ENCODE measurements at places on chromosomes 1 and 21. TPM values are rescaled to one million over a fixed set of nuclear protein-coding genes. Genes with fewer than 3 reads are reported as not detected.
A peak's percentile ranks its signal among the peaks of the same experiment; 100 is the strongest.

DNA sequence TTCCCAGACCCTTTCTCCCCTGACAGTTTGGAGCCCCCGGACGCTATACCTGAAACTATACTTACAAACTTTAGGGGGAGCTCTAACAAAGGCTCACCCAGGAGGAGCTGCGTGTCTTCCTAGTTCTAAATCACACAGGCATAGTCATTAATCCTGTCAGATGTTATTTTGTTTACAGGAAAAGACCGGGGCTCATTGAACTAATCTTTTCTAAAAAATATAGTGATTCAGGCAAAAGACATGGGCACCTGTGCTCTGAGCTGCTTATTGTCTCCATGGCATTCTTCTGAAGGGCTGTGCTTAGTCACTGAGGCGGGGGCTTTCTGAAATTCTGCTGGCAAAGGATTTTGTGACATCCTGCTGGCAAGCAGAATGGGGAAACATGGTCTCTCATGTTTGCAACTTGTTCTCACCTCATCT lies 1577.0 kb downstream of the NCAM2 start:
- H3K27ac ChIP-seq, result no peak overlapping the region
- no peaks in the 10 kb centered on the region for H3K27me3 ChIP-seq
- H3K4me3 ChIP-seq, result no peak overlapping the region

Gene CELF3
- total RNA-seq, result not detected

Gene LAX1
- 33.8 TPM for total RNA-seq

DNA sequence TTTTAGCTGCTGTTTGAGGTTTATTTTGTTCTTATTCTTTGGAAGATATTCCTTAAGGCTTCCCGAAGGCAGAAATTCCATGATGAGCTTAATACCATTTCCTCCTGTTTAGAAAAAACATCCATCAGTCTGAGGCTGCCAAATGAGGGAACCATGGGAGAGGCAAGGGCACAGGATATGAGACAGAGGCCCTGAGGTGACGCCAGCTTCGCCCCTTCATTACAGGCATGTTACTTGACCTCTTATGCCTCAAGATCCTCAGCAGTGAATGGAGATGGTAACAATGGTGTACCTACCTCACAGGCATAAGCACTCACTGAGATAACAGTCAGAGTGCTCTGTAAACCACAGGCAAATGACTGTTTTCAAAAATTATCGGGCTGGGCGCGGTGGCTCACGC lies 93.6 kb downstream of the RAVER2 start:
- H3K4me3 ChIP-seq, result no peak overlapping the region

Gene LCE1F
- not detected for total RNA-seq

GRCh38 chr1:170316270-170316669 lies 170.5 kb downstream of the NTMT2 start:
- H3K27ac ChIP-seq, result no peak overlapping the region
- no peaks in the 10 kb centered on the region for H3K27me3 ChIP-seq
- H3K4me3 ChIP-seq, result no peak overlapping the region
- no peaks in the 10 kb centered on the region for H3K36me3 ChIP-seq
- no peak for DNase-seq

- H3K27ac ChIP-seq, result no peak overlapping the region
- no peaks in the 10 kb centered on the region for H3K27me3 ChIP-seq
- H3K4me1 ChIP-seq, result peaks cover 4% of the 10 kb centered on the region
- no peaks in the 10 kb centered on the region for H3K36me3 ChIP-seq
- H3K4me3 ChIP-seq, result no peak overlapping the region
These were observed 88.5 kb upstream of the VCAM1 start for GRCh38 chr1:100631015-100631551.

GRCh38 chr1:966704-967300 lies 520 bp downstream of the PLEKHN1 start:
- H3K4me3 ChIP-seq, result peak overlapping the region; percentile 65
- DNase-seq, result peak; percentile 63
- peak overlapping the region; percentile 55 for H3K27ac ChIP-seq
- peaks cover 9% of the 10 kb centered on the region for H3K27me3 ChIP-seq
- no peaks in the 10 kb centered on the region for H3K36me3 ChIP-seq
- H3K4me1 ChIP-seq, result peaks cover 23% of the 10 kb centered on the region

Gene CA6
- total RNA-seq, result not detected

Gene TDRD5
- total RNA-seq, result not detected

Gene HCRTR1
- not detected for total RNA-seq

All from natural killer cell (primary cell).